ENCODE measurements at places on chromosomes 7 and 10. TPM values are rescaled to one million over a fixed set of nuclear protein-coding genes. Genes with fewer than 3 reads are reported as not detected.

DNA sequence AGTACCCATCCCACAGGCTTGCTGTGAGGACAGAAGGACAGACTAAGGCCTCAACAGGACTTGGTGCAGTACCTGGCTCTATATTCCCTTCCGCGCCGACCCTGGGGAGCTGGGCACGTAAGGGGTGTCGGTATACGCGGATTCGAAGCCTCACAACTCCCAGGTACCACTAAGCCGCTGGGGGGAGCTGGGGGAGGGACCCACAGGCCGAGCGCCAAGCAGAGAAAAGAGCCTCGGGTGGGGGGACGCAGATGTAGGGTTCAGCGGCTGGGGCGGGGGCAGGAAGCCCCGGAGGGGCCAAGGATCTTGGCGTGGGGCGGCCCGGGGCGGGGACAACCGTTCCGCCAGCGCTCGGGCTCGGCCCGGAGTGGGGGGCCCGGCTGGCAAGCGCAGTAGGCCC, 126.4 kb upstream of the ZNF746 start:
- no peak for DNase-seq

GRCh38 chr7:34042406-34042805, 137.1 kb downstream of the BMPER start:
- no peak for DNase-seq

- DNase-seq = no peak
Observed at GRCh38 chr10:29802171-29802570, 167.4 kb upstream of the SVIL start.

DNA sequence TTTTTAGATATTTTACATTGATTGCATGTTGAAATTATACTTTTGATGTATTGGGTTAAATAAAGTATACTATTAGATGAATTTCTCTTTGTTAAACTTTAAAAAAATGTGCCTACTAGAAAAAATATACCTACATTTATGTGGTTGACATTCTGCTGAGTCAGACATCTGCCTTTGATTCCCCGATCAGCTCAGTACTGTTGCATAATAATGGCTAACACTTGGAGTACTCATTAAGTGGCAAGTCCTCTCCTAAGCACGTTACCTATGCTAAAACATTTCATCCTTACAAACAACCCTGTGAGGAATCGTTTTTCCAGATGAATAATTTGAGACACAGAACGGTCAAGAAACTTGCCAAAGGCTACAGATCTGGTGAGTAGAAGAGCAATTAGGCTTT, 14.0 kb upstream of the SEM1 start:
- DNase-seq = no peak

The GUSB gene
- 41.4 TPM for total RNA-seq
